ENCODE measurements at places on chromosomes 5 and 9.

DNA sequence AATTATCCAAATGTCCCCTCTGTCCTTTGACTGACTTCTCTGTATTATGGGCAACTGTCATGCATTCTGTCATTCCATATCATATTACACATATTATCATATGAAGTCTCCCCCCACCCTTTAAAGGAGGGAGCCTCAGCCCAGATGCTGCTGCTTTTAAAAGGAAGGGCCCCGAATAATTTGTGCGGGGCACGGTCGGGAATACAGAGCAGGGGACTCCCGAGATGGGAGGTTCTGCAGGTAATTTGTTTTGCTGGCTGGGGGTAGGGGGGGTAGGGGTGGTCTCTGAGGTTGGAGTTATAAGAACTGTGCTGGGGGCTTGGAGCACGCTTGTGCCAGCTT lies 10.1 kb upstream of the LHX2 start:
- DNase-seq, result no peak

DNA sequence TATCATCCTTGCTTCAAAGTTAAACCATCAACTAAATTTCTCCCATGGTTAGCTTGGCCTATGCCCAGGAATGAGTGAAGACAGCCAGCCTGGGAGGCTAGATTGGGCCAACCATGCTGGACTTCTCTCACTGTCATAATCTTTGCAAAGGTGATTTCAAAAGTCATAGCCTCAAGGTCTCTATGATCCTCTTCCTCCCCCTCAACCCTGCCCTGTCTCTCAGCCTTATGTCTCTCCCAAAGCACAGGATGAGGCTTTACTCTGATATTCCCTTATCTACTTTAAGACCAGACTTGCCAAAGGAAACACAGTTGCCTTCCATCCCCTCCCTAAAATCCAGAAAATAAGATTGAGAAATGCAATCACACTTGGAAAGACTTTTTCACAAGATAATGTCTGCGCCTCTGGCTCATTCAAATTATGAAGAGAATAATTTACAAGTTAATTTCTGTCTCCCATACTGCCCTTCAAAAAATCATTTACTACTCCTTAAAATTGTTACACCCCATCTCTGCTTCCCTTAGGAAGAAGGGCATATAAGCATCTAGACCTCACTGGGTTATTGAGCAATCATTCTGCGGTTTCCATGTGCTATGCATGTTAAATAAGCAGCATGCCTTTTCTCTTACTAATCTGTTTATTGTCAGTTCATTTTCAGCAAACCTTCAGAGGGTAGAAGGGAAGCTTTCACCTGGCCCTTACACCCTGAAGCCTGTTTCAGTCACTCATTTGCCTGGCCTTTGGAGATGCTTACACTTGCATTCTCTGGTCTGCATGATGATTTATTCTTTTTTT lies 113.8 kb upstream of the ANKRD55 start:
- no peak for DNase-seq

- DNase-seq, result no peak
Measured at GRCh38 chr9:84151640-84152039, 171.0 kb downstream of the RMI1 start.

DNA sequence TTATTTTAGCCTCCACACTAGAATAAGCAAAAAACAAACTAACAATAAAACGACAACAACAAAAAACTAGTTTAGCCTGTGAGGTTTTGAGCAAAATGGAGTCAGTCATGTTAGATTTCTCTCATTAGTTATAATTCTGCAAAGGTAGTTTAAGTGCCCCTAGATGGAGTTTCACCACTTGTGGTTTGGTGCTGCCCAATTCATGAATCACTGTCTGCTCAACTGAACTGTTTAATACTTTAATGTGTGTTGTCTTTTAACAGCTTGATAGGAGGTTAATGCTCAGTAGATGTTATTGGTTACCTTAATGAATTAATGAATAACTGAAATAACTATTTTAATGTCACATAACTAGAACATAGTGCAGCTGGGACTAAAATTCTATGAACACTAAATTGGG lies 3.5 kb upstream of the PLAA start:
- no peak for DNase-seq

All from activated T-helper 9 cell treated with anti-CD3 and anti-CD28 coated beads, Interleukin-2, amount 50 U/mL, for 16 hours (primary cell).